ENCODE measurements at places on chromosomes 6 and 20. TPM values are rescaled to one million over a fixed set of nuclear protein-coding genes. Genes with fewer than 3 reads are reported as not detected.

DNA sequence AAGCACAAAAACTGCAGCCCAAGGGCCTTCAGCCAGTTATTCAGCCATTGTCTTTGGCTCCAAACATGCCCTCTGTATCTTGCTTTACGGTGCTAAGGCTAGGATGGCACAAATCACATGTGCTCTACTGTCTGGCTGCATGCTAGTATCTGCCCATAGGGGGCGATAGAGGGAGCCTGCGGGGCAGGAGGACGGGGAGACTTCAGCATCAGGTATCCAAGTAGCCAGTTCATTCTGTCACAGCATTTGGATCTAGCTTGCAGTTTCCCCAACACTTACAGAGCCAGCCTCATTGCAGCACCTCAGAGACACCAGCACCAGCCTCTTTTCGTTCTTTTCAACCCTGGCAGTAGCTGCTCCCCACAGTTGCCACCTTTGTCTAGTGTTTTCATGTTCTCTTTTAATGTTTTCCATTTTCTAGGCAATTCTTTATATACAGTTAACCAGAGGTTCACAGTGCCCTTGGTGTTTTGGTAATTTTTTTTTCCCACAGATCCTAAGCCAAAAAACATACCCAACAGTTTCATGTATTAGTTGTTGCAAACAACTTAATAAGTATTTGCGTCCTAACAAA lies 705.9 kb downstream of the PTPRT start:
- DNase-seq, result no peak

GRCh38 chr6:170035044-170035443 lies 255.8 kb downstream of the DLL1 start:
- DNase-seq, result no peak

- no peak for DNase-seq
These were observed 128.1 kb downstream of the ADAT2 start for GRCh38 chr6:143322386-143322785.

GRCh38 chr6:3231247-3232016 lies 4.0 kb upstream of the TUBB2B start:
- DNase-seq, result peak; percentile 84

DNA sequence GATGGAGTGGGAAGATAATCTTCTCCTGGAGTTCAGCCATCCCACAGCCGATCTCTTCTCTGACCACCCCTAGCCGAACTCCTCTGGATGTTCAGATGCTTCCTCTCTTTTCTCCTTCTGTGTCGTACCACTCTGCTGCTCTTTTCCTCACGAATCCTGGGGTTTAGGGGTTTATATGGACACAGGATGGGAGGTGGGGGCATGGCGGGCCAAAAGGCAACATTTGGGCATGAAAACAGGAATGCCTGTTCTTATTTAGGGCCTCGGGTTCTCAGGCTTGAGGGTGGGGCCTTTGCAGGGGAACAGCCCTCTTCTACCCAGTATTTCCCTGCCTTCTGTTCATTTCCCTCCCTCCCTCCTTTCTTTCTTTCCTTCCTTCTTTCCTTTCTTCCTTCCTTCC lies 112.7 kb downstream of the SLC35B3 start:
- no peak for DNase-seq

DNA sequence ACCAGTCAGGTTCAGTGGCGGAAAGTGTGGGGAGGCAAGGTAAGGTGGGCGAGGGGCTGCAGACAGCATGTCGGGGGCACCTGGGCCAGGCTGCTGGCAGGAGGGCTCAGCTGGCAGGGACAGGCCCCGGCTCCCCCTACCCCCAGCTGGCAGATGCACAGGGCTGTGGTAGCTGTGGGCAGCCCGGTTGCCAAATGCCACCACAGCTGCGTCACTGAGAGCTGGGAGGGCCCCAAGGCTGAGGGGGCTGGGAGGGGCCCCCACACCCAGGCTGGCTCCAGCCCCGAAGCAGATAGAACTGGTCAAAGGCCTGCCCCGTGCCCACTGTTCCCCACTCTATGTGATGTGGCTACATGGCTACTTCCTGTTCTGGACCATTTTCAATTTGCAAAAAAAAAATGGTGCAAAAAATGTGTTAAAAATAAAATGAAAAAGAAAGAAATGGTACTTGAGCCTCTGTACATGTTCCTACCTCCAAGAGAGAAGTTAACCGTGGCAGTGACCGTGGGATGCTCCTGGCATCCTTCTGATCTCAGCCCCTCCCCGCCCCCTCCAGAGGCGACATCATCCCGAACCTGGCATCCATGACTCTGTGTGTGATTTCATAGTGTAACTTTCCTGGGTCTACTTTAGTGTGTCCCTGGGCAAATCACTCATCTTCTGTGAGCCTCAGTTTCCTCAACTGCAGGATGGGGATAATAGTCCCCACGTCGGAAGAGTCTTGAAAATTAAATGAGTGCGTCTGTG lies 64.4 kb downstream of the UBE2V1 start:
- DNase-seq, result no peak

GRCh38 chr6:7224731-7225130 lies 88.3 kb downstream of the SSR1 start:
- no peak for DNase-seq

LINC00237 gene
- not detected for polyA plus RNA-seq

GHRH gene
- not detected for polyA plus RNA-seq

PRKN gene
- 9.6 TPM for polyA plus RNA-seq

BTN2A1 gene
- polyA plus RNA-seq, result 31.8 TPM
